Suppressor macrophage (primary cell): ENCODE measurements at places on chromosomes 7 and 10.
A peak's percentile ranks its signal among the peaks of the same experiment; 100 is the strongest.

DNA sequence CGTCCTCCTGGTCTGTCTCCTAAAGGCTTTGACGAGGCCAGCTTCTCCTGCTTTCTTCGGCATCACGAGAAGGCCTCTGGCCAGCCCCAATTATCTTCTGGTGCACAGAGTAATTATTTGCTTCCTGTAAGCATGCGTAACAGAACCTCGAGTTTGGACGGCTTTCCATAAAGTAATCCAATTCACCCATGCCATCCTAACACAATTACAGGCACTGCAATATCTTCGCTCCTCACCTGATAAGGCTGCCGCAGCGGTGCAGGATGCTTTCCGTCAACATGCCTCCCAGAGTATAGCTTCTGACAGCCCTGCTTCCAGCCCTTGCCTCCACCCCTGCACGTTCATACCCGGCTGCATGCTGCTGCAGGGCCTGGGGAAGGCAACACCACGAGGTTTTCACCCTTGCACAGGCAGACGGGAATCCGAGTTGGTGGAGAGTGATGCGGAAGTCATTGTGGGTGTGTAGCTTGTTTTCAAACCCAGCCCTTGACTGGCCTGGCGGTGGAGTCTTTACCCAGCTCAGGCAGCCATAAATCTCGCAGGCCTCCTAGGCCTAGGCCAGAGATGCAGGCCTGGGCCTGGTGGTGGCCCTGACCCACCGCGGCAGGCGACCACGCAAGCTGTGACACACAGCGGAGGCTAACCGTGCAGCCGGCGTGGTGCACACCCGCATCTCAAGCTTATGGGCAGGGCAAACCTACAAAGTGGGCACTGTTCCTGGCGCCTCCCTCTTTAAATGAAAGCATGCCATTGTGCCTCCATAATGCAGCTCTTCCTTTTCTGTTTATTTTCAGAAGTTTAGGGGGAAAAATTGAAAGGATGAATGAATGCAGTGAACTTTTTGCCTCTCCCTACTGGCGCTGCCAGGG, 12.7 kb downstream of the EBF3 start:
- DNase-seq = no peak

- no peak for DNase-seq
Measured at GRCh38 chr7:26357799-26358151, 66.1 kb downstream of the SNX10 start.

DNA sequence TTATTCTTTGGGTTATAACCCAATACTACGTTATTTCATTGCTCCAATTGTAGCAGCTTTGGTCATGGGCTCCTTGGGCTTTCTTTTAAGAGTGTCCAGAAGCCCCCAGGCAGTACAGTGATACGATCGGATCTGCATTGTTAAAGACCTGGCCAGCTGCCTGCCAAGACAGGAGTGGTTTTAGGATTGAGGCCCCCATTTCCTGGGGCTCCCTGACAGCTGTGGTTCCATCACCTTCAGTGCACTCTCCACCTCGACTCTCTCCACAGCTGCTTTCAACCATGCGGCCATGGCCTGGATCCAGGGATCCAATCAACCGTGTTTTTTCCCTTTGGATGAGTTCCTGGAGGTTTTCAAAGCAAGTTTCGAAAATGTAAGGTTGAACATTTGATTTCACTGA, 123.4 kb upstream of the BTBD16 start:
- DNase-seq = no peak

GRCh38 chr7:25250386-25250785, 22.1 kb upstream of the NPVF start:
- no peak for DNase-seq

DNA sequence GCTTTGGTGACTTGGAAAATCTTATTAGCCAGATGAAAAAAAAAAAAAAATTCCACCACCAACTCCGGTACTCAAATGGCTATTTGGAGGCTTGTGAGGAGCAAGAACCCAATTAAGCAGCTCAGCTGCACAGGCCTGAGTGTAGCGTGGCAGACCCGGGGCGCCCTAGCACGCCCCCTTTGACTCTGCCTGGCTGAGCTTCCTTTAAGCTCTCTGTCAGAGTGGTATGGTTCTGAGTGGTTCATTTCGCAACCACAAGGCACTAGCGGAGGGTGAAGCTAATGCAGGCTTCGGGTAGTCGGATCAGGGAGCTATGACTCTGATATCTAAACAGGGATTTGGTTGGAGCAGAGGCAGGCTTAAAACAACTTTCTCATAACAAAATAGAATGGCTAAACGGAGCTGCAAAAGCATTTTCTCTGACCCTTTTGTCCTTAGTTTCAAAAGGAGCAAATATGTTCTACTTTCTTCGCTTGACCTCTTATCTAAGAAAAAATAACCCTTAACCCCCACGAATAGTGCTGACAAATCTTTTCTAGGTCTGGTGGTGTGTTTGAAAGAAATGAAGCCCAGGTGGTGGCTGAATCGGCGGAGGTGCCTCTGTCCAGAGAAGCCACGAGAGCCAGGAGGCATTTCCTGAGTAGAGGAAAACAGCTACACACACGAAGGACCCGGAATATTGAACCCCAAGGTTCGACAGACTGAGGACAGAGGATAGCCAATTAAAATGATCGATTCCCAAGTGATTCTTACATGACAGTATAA, 285.4 kb upstream of the GLI3 start:
- no peak for DNase-seq

- DNase-seq = no peak
Measured at GRCh38 chr7:158993591-158993990, 137.2 kb downstream of the DYNC2I1 start.

- peak; percentile 46 for DNase-seq
Measured at GRCh38 chr7:102044984-102045673, 227.7 kb downstream of the CUX1 start.

DNA sequence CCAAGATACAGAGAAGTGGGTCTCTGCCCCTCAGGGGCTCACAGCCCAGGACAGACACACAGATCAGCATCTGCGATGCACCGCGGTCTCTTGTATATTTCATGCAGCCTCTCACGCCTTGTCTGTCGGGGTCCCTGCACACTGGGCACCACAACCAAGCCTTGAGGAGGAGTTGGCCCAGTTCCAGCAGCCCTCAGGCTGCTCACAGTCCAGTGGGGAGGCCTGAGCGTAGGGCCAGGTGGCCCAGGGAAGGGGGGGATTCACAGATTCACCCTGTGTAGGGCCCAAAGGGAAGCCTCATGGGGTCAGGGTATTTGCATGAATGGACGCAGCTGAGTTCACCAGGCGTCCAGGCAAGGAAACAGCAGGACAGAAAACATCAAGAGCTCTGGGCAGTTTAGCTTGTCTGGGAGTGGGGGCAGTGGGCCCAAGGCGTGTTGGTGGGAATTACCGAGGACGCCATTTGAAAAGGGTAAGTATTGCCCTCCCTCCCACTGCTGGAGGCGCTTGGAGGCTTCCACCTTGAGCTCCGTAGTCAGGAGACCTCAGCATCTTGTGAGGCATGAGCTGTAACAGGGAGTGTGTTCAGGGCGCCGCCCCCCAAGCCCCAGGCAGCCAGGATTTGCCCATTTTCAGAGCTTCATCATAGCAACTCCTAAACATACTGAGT, 129.1 kb upstream of the CHST15 start:
- no peak for DNase-seq

DNA sequence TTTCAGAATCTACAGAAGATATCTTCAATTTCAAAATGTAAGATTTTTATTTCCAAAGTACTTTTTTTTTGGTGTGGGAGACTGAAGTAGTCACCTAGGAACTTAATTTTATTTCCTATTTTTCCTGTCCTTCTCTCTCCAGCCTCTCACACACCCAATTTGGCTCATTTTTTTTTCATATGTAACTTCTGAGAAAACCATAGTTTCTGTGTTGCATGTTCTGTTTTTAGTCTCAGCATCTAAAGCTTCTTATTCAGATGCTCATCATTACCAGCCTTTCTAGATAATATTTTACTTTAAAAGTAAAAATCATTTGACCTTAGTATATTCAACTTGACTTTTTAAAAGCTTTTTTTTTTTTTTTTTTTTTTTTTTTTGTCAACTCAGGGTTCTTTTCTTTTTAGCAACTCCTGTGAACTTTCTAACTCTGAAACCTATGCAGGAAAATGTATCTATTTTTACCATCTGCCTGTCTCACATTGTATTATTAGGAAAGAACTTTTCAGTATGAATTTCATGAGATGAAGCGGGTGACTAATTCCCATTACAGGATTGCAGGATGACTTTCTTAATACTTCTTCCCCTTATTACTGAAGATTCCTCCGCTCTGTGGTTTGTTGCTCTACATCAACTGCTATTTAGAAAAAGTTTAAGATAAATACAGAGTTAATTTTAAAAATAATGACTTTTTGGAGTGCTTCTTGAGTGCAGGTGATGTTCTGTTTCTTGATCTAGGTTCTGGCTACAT, 73.6 kb upstream of the LSM8 start:
- DNase-seq = peak; percentile 58

- no peak for DNase-seq
Measured at GRCh38 chr10:67171970-67172369, 246.1 kb downstream of the LRRTM3 start.

GRCh38 chr7:131103997-131104396, 223.7 kb upstream of the MKLN1 start:
- DNase-seq = peak; percentile 43

DNA sequence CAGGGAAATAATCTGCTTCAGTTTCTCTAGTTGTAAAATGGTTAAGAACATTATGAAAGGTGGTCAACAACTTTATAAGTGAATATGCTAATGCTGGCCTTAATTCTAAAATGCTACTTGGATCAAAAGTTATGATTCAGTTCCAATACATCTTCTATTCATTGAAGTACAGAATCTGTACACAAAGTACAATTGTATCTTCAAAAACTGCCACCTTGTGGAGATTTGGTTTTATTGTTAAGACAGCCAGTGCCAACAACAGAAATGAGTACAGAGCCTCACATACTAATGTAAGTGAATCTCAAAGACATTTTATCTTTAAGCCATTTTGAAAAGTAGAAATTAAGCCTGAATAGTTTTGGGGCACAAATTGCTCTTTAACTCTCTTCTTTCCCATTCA, 194.0 kb downstream of the CFTR start:
- DNase-seq = no peak

GRCh38 chr10:101061624-101062231, at the start of gene KAZALD1:
TSS of gene KAZALD1 (plus strand) at chr10:101061989. CDS start at chr10:101062593, 604 bp downstream.
- no peak for DNase-seq

GRCh38 chr10:404346-404745, 269.1 kb downstream of the ZMYND11 start:
- DNase-seq = no peak

- DNase-seq = peak; percentile 13
Measured at GRCh38 chr10:62647375-62648092, 157.0 kb upstream of the ADO start.

DNA sequence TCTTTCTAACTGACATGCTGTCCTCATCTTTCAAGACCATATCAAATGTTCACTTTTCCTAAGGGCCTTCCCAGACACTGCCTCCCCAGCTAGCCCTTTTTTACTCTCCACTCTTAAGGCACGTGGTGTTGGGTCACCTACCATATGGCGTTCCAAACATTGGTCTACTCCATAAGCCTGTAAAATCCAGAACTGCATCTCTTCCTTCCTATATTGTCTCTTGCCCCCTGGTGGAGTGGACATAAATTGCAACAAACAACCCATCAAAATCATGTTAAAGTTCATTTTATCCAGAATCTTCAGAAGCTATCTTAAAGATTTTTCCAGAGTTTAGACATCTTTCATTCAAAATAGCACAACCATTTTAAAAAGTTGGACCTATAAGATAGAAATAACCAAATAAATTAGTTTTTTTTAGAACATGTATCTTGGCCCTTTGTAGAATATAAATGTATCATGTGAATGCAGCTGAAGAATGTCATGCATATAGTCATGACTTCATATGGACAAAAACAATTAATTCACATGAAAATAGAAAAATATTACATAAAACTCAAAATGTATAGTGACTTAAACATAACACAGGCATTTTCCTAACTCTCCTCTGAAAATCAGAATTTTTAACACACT, 180.6 kb upstream of the CHRM2 start:
- peak; percentile 32 for DNase-seq

GRCh38 chr7:24580283-24580946, 7.2 kb downstream of the PALS2 start:
- no peak for DNase-seq

- DNase-seq = no peak
Measured at GRCh38 chr10:69645296-69646184, 15.5 kb downstream of the FAM241B start.

DNA sequence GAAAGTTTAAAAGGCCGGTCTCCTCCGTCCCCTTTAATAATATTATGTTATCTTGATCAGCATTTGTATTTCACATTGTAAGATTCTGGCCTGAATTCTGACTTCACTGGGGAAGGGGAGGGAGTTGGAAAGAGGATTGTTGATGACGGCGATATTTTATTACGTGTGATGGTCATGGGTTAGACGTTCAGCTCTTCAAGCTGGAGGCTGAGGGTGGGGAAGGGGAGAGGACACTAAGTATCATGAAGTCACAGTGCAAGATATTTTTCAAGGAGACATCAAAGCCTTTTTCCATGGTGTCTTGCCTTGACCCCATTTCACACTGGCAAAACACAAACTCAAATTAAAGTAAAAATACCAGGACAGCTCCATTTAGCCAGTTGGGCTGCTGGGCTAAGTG, 126.7 kb downstream of the WDR11 start:
- DNase-seq = no peak

GRCh38 chr10:70705121-70705861, 33.0 kb downstream of the ADAMTS14 start:
- DNase-seq = no peak

DNA sequence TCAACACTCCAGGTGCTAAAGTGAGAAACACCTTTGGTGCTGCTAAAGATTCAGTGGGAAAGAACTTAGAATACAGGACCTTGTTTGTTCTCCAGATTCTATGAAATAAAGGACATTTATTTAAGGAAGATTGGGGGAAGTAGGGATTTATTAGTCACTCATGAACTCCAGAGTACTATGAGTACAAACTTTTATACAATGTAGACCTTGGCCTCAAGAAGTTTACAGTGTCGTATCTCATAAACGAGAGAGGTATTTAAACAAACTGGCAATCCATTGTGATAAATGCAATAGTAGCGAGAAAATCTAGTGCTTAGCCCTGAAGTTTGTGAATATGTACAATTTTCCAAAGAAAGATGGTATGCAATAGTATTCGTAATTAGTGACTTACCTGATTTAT, 59.1 kb downstream of the TES start:
- no peak for DNase-seq

DNA sequence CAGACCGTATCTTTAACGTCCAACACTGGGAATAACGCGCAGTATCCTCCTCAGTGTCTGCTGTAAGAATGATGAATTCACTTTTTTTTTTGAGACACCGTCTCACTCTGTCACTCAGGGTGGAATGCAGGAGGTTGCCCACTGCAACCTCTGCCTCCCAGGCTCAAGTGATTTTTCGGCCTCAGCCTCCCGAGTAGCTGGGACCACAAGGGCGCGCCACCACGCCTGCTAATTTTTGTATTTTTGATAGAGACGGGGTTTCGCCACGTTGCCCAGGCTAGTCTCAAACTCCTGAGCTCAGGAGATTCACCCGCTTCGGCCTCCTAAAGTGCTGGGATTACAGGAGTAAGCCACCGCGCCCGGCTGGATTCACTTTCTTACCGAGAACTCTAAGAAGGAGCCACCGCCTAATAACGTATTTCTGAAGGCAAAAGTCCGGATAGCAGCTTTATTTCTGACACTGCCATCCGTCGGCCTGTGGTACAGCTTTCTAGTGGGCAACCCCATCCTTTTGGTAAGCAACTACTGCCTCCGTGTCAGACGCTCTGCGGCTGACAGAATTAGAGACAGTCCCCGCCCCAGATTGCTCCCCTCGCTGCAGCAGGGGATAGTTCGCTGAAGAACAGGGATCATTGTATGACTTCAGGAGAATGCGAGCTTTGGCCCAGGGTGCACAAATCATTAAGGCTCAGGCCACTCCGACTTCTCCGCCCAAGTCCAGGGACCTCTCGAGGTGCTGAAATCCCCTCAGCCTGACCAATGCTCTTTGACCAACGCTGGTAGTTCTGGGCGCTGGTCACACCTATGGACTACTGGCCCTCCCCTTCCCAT, 662 bp downstream of the POLR3A start:
- DNase-seq = peak; percentile 38
